ENCODE measurements at places on chromosomes 2 and 18.

GRCh38 chr2:195092341-195092740 lies 564.7 kb upstream of the SLC39A10 start:
- DNase-seq: no peak

DNA sequence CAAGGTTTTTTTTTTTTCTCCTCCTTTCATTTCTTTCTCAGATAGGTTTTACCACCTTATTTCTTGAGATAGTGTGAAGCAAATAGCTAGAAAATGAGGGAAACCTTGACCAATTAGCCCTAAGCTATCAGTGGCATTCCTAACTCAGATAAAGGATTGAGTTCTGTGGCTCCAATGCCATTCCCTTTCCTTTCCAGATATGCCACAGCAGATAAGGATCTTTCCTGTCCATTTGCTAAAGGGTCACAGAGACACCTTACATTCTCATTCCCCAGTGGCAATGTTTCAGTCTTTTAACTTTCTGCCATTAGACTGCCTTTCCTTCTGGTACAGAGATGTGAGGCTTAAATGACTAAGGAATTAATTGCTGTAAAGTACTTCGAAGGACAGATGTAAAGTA lies 81.7 kb downstream of the MGAT5 start:
- DNase-seq: no peak

- no peak for DNase-seq
These were observed 6.9 kb upstream of the LIMS2 start for GRCh38 chr2:127681976-127682857.

DNA sequence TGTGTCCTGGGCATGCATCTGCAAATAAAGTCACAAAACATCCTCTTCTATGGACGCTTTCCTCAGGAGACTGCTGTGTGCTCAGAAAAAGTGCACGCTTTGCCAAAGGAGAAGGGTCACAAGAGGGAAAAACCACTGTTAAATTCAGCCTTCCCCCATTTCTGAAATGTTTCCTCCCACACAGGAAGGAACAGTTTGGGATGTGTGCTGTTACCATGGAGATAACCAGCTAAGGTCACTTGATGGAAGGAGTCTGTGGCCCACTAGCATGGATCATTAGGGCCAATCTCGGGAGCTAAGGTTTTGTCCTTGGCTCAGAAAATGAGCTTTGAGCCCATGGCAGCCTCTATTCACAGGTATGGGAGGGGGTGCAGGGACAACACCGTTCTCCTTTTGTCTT lies 5.6 kb downstream of the KCNE4 start:
- no peak for DNase-seq

- DNase-seq: no peak
These were observed 515.8 kb downstream of the GALR1 start for GRCh38 chr18:77765468-77765867.

- no peak for DNase-seq
These were observed 274.0 kb downstream of the TFCP2L1 start for GRCh38 chr2:121010998-121011397.

DNA sequence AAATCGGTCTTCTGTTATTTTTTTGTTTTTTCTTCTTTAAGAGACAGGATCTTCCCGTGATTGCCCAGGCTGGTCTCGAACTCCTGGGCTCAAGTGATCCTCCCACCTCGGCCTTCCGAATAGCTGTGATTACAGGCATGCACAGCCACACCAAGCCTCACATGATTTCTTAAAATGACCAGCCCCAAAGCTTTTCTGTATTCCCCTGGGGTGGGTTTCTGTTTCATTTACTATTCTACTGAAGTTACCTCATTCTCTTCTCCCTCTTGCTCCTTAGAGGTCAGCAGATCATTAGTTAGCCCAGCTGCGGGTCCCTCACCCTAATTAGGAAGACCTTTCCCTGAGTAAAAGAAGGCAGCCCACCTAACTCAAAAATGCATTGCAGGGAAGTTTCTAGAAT lies 27.6 kb downstream of the SLC1A4 start:
- DNase-seq: no peak

- DNase-seq: no peak
These were observed 2.8 kb downstream of the CIDEA start for GRCh38 chr18:12256951-12257350.

- no peak for DNase-seq
These were observed 2.8 kb downstream of the MFSD2B start for GRCh38 chr2:24012521-24013188.

GRCh38 chr2:118846442-118846952 lies 951 bp downstream of the EN1 start:
- DNase-seq: no peak

GRCh38 chr2:98050070-98050469 lies 36.9 kb upstream of the VWA3B start:
- no peak for DNase-seq

- DNase-seq: no peak
These were observed 69.9 kb downstream of the TMEM247 start for GRCh38 chr2:46549166-46549844.

DNA sequence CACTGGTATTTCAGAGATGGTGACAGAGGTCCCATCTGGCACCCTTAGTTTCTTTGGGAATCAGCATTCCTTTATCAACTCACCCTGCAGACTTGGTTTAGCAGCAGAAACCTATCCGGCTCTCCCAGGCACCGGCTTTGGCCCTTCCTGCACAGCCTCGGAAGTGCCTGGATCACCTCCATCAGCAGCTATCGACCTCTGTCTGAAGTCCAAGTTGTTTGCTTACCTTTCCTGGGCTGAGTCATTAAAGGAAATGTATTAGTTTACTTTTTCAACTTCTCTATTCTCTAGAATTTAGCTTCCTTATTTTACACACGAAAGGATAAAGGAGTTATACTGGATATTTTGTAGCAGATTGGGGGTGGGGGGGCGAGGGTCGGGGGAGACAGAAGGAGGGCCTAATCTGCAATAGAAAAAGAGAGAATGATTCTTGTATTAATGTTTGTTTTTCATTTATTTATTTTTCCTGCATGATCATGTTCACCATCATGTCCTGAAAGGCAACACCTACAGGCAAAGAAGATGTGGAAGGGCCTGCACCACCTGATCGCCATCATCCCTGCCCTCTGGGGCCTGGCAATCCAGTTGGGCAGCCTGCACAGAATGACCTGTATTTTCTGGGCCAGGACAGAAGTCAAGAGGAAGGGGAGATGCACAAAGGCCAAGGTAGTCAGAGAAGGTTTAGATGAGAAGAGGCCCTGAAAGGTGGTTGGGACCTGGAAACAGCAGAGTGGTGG lies 22.1 kb upstream of the MAT2A start:
- no peak for DNase-seq

DNA sequence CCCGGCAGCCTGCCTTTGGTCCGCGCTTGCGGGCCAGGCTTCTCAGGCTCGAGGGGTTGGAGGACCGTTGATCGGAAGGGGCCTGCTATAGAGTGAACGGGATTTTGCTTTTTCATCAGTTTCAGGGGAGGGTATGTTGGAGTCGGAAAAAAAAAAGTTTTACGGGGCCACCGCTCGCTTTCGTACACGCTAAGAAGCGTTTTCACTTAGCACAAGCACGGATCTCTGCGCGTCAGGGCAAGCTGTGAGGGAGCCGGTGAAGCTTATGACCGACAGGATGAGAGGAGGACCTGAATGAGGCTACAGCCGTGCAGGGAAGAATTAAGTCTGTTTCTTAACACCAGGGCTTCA lies 443 bp downstream of the CPSF3 start:
- DNase-seq: no peak

Data from GM12878 (cell line).